A549 treated with RU486 at 1 μM for 4 hours (cell line): ENCODE measurements at places on chromosomes 7 and 10. TPM values are rescaled to one million over a fixed set of nuclear protein-coding genes. Genes with fewer than 3 reads are reported as not detected.

Gene ADAM12
- total RNA-seq = 4.3 to 5.4 TPM (median 4.9 TPM) in 5 replicates

Gene HYAL4
- not detected in 5 replicates for total RNA-seq

Gene ASB10
- not detected in 5 replicates for total RNA-seq

Gene ZNF804B
- total RNA-seq = not detected in 5 replicates

Gene NXPH1
- not detected in 5 replicates for total RNA-seq

Gene RPEL1
- total RNA-seq = 0.08 TPM in 1 of 5 replicates, not detected in the others

Gene CLEC2L
- 0.14 TPM in 2 of 5 replicates, not detected in the others for total RNA-seq
